Activated CD4-positive, alpha-beta T cell treated with anti-CD3 and anti-CD28 coated beads for 4 hours (primary cell): ENCODE measurements at places on chromosomes 2 and 18.
A peak's percentile ranks its signal among the peaks of the same experiment; 100 is the strongest.

DNA sequence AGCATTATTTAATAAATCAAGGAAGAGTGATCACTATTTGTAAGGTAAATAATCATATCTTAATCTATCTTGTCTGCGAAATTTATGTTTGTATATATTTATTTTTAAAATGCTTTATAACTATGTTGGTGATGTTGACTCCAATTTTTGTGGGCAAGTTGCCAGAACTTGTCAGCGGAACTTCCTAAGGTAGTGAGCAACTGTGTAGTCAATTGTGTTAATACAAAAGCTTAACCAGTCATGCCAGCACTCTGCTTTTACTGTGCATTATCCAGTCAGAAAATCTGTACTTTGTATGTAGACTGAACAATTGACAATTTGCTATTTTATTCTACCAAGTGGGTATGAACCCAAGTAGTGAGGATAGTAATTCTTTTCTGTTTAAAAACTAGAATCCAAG lies 61.9 kb upstream of the RND3 start:
- DNase-seq: no peak

DNA sequence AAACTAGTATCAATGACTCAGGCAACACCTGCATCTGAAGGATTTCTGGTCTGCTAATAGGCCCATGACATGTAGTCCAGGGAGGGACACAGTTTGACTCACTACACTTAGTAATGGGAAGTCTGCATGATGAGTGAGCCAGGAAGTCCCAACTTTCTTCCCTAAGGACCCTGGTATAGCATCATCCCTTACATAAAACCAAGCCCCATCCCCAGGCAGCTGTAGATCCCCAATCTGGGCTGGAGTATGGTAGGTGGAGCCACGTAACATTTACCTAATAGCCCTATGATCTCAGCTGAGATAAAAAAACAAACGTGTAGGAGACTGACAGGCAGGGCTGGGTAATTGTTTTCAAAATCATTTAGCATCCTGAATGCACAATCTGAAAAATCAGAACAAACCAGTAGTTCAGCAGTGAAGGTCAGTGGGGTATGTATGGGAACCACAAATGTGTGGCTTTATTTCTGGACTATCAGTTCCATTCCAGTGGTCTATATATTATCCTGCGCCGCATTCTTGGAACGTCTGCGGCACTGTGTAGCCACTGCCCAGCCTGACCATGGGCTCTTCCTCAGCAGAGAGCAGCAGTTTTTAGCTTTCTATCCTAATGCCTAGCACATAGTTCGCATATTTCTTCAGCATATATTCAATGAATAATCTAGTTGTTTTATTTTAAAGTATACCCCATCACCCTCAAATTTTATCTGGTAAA lies 33.5 kb downstream of the EPB41L3 start:
- DNase-seq: no peak

DNA sequence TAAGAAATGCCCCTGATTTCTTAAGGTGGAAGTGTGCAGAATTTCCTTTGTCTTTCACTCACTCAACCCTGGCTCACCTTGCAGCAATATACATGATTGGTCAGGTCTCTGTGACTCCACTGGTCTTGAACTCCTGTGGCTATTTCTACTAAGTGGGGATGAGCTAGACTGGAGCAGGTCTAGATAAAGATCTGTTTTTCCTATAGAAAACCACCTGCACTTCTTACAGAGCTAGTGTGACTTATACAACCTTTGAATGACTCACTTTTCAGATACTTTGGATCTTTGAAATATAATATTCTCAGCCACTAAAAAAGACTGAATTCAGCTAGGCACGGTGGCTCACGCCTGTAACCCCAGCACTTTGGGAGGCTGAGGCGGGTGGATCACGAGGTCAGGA lies 98.5 kb upstream of the KCTD1 start:
- no peak for DNase-seq

DNA sequence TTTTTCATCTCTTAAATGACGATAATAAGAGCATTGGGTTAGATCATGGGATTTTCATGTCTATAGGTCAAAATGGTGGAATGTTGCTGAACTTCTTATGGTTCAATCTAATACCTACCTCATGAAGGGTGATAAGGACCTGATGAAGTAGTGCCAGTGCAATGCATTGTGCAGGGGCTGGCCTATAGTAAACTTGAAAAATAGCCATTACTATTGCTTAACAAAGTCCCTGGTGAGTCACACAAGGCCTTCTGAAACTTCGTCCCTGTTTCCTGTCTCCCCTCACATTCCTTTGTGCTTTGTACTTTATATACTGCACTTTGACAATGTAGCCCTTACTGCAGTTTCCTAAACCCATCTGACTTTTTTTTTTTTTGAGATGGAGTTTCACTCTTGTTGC lies 515.9 kb downstream of the SLC4A3 start:
- no peak for DNase-seq

GRCh38 chr2:176272870-176273459 lies 3.7 kb downstream of the MTX2 start:
- no peak for DNase-seq

DNA sequence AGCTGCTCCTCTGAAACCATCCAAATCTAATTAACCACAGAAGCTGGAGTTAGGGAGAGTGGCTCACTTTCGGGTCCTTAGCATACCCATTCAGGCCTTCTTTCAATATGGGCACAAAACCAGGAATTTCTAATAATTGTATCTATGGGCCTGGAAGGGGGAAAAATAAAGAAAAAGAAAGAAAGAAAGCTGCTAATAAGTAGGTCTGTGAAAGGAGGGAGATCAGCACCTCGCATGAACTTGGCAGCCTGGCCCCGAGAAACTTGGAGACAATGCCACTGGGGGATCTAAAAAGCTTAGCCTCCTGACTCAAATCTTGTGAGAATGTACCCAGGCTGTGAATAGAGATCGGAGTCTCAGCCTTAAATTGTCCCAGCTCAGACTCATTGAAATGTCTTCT lies 252.1 kb upstream of the SLC14A2 start:
- DNase-seq: no peak

GRCh38 chr2:18402-19271 lies 27.7 kb downstream of the FAM110C start:
- no peak for DNase-seq

DNA sequence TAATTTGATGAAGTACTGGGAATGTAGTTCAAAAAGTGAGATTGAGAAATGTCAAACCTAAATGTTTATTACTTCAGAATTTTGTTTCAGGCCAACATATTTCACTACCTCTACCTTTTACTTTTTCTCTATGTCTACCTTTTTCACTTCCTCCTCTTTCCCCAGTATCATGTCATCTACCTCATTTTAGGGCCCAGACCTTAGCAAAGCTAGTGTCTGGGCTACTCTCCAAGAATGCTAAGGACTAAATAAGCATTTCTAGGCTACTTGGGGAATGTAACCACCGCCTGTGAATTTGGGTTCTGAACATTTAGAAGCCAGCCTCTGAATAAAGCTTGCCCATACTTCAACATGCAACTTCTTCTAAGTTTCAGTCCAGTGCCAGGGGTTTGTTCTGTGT lies 330.4 kb downstream of the SLC4A3 start:
- DNase-seq: no peak

GRCh38 chr2:72148837-72149555 lies 1.3 kb upstream of the CYP26B1 start:
- DNase-seq: no peak

- no peak for DNase-seq
These were observed 234.0 kb downstream of the DYM start for GRCh38 chr18:49226243-49227000.

DNA sequence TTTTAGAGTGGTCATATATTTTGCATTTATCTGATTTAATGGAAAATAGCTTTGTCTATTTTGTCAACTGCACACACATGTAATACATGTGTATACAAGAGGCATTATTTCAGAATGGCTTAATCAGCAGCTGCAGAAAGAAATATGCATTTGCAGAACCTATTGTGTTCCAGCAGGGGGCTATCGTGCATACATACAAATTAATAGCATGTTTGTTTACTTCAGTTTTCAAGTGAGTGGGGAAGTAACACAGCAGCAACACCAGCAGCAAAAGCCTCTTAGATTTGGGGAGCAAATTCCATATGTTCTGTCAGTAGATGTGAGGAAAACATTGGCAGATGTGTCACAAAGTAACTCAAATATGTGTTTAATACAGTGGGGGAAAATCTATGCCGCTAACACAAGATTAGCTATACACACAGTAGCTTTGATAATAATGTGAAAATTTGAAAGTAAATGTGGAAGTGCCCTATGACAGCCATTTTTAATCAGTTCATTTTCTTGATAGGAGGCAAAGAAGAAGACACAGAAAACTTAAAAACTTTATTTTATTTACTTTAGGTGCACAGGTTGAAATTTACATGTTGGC lies 218.1 kb downstream of the WDR7 start:
- DNase-seq: no peak

GRCh38 chr2:240289701-240290431 lies 145.6 kb upstream of the GPC1 start:
- no peak for DNase-seq

DNA sequence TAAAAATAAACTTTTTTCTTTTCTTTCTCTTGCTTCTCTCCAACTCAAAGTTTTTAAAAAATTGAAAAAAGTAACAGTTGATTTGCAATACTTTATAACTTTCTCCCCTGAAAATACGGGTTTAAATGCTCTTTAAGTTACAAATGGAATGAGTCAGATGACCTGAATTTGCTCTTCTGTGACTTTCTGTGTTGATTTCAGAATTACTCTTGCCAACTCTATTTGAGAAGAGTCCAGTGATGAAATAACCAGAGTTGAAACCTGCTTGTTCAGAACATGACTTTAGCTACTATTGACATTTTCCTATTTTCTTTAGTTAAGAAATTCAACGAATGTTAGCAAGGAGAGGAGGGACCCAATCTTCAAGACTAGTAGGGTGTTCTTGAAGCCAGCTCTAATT lies 146.1 kb upstream of the ZSWIM2 start:
- DNase-seq: no peak

- DNase-seq: no peak
These were observed 41.3 kb downstream of the HDLBP start for GRCh38 chr2:241274127-241274526.

GRCh38 chr18:75132931-75133525 lies 75.9 kb downstream of the PTGR3 start:
- no peak for DNase-seq

- DNase-seq: peak; percentile 18
These were observed 1.7 kb downstream of the TRIP12 start for GRCh38 chr2:229920011-229920641.

- no peak for DNase-seq
These were observed 79.6 kb downstream of the GLI2 start for GRCh38 chr2:120815292-120815691.

GRCh38 chr18:39693359-39693758 lies 2127.8 kb upstream of the CELF4 start:
- DNase-seq: no peak

DNA sequence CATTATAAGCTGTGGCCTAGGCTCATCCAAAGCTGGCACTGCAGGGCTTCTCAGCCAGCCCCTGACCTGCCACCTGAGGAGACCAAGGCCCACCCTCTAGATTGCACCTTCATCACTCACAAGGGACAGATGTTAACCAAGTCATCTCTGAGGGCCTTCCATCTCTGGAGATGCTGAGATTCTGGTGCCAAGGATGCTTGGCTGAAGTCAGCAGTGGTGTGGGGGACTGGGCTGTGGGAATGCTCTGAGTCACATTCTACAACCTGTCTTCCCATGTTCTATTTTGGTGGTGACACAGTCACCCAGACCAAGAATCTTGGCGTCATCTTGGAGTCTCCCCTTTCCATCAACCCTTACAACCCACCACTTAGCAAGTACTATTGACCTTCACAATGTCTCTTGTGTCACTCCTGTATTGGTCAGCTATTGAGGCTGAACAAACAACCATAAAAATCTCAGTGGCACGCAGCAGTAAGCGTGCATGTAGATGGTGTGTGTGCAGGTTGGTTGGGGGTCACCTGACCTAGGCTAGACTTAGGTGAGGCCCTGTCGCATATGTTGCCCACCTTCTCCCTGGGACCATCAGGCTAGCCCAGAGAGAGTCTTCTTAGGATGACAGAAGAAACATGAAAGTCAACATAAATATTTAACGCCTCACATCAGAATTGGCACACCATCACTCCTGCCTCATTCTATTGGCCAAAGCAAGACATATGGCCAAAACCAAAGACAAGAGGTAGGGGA lies 135.0 kb downstream of the SMAD7 start:
- no peak for DNase-seq

DNA sequence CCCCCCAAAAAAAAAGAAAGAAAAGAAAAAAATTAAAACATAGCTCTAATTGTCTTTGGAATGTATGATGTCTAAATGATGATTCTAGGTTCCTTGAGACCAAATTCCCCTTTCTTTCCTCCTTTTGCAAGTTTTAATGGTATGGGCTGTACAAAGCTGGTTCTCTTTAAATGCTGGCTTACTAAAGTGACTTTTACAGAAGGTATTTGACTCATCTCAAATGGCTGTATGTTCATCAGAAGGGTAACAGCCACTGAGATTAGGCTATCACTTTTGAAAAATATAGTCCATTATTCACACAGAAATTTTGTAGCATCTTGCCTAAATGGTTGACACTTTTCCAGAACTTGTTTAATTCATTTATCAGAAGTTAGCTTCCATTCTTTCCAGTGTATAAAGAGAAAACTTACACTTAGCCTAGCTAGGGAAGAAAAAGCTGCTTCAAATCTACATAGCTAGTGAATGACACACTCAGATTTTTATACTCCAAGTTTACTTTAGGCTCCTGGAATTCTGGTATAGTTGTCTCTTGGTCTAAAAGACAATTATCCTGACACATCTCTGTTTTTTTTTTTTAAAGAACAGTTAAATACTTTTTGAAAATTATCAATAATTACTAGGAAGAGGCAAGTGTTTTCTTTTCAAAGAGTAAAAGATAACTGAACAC lies 622.6 kb downstream of the LRP1B start:
- no peak for DNase-seq
